Mesenchymal stem cell (in vitro differentiated cells and primary cell): ENCODE measurements at places on chromosomes 7 and 10.

- no peak for DNase-seq
Measured at GRCh38 chr7:83178066-83178465, 15.4 kb upstream of the PCLO start.

DNA sequence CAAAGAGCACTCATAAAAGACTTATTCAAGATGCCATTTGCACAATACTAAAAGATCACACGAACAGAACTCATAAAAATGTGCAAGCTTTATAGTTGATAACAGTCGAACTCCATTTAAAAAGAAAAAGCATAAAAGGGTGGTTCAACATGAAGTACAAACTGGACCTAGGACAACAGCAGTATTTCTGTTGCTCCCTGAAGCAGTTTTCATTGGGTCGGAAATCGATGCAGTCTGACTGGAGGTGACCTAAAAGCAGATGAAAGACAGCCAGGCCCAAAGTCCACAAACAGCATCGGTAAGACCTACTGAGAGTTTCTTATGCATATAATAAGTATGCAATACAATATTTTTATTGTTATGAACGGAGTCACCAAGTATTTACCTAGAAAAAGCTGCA lies 23.9 kb downstream of the FAM171A1 start:
- no peak for DNase-seq

GRCh38 chr10:77649333-77650331 lies 12.0 kb upstream of the KCNMA1 start:
- no peak for DNase-seq

DNA sequence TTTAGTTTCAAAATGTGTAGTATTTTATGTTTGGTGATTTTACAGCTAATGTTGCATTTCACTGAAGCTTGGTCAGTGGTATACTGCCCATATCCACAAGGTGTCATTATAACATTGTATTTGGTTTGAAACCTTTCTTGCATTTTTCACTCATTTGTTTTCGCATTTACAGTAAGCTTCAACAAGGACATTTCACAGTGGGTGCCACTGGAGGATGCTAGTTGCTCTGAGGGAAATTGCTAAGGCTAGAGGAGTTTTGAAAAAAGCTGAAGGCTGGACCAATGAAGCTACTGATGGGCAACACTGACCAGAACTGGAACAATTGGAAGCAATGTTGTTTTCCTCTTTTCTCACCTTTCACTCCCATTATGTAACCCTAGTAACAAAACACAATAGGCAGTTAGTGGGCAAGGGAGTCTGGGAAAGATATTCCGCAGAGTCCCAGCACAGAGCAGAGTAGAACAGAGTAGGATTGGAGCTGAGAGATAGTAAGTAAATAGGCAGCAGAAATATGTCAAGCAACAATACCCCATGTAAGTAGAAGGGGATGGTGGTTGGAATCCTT lies 23.6 kb upstream of the SRI start:
- DNase-seq: peak; percentile 43

DNA sequence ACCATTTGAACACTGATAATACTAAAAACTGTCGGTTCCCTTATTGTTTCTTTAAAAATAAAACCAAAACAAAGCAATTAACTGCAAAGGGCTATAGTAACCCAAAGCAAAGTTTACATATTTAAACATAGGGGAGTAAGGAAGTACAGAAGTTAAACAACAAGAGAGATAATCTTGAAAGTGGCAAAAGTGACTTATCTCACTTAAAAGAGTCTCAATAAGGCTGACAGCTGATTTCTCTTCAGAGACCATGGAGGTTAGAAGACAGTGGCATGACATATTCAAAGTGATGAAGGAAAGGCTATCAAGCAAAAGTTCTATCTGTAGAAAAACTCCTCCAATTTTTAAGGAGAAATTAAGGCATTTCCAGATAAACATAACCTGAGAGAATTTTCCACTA lies 233.5 kb upstream of the HDAC9 start:
- peak; percentile 29 for DNase-seq

DNA sequence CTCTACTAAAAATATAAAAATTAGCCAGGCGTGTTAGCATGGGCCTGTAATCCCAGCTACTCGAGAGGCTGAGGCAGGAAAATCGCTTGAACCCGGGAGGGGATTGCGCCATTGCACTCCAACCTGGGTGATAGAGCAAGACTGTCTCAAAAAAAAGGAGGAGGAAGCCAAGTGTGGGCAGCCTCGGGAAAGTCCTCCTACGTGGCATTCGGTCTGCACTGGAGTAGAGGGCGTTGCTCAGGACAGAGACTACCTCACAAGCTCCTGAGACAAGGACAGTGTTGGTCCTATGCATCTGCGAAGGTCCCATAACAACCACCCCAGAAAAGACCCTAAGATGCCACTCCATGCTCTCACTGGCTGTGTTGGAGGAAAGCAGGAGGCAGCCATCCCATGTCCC lies 10.0 kb upstream of the SERPINE1 start:
- no peak for DNase-seq

DNA sequence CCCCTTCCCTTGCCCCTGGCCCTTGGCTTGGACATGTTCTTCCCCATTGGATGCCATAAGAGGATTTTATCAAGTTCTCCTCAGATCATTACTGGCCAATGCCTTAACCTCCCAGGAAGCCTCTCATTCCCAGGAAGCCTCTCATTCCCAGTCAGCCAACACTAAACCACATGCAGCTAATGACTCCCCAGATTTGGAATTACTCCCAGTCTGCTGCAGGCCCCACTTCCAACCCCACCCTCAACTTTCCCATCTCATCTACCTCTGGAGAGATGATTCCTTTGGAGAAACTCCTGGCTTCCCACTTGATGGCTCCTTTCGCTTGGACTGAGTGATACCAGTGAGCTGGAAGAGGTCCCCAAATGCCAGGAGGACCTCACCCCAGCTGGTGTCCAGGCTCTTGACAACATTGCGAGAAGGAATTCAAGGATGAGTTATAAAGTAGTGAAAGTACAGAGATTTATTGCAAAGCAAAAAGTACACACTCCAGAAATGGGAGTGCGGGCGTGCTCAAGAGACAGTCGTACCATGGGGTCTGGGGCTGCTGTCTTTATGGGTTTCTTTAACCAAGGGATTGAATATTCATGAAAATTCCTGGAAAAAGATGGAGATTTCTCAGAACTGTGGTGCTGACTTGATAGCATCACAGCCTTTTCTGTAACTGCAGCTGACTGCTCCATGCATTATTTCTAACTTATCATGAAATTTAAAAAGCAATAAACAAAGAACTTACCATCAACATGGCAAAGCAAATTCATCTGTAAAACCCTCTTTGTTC lies 117.2 kb upstream of the ADCY1 start:
- DNase-seq: no peak

DNA sequence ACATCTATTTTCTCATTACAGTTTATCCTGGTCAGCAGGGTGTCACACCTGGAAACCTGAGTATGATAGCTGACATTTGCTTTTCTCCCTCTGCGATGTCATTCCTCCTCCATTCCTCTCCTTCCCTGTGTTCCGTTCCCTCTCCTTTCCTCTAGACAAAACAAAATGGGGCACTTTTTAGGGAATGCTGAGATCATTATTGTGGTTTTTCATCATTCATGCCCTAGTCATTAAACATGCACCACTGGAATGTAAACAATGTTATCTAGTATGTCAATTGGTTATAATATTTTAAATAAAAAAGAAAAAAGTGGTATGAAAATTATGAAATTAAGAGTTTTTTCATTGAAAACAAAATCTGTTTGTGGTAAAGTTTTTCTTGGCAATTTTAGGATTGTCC lies 132.6 kb downstream of the MAPK8 start:
- peak; percentile 37 for DNase-seq

GRCh38 chr10:26939290-26939961 lies 78.7 kb upstream of the ABI1 start:
- DNase-seq: no peak

GRCh38 chr7:148266795-148267194 lies 323.8 kb upstream of the C7orf33 start:
- DNase-seq: no peak

GRCh38 chr7:102872460-102872859 lies 40.3 kb upstream of the LRRC17 start:
- peak; percentile 98 for DNase-seq

DNA sequence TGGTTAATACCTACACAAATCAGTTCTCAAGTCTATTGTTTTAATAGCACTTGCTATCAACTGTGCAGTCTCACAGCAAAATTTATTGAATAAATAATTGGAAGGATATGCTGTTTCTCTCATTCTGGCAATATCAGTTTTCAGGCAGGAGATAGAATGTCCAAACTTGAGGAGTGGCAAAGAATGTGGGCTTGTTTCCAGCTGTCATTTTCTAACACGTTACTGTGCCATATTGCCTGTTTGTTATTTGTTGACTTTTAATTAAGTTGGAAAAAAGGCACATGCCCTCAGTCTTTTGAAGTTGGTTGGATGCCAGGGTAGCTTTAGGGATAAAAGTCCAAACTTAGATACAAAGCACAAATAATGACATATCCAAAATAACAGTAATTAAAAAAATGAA lies 52.2 kb downstream of the MAGI2 start:
- DNase-seq: no peak

GRCh38 chr10:15419279-15419874 lies 48.3 kb upstream of the FAM171A1 start:
- DNase-seq: peak; percentile 53

DNA sequence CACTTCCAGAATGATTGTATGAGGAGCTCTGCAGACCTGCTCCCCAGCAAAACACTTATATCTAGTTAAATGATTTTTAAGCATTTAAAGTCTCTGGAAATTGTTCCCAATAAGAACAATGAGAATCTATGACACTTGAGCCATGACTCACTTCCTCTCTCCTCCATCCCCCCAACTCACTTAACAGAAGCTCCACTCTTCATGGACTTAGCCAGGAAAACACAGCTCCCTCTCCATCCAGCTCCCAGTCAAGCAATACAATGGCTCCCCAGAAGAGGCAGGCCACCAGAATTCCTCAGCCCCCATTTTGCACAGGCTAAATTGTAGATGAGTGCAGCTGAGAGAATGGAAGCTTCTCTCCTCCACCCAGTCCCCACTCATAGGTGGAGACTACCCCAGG lies 27.0 kb downstream of the AOC1 start:
- peak; percentile 14 for DNase-seq

- peak; percentile 56 for DNase-seq
Measured at GRCh38 chr10:29130190-29130673, 158.6 kb upstream of the LYZL1 start.

GRCh38 chr7:45001138-45001694 lies 1.2 kb downstream of the CCM2 start:
- DNase-seq: peak; percentile 24

- peak; percentile 73 for DNase-seq
Measured at GRCh38 chr10:24952707-24953645, 570 bp upstream of the PRTFDC1 start.

DNA sequence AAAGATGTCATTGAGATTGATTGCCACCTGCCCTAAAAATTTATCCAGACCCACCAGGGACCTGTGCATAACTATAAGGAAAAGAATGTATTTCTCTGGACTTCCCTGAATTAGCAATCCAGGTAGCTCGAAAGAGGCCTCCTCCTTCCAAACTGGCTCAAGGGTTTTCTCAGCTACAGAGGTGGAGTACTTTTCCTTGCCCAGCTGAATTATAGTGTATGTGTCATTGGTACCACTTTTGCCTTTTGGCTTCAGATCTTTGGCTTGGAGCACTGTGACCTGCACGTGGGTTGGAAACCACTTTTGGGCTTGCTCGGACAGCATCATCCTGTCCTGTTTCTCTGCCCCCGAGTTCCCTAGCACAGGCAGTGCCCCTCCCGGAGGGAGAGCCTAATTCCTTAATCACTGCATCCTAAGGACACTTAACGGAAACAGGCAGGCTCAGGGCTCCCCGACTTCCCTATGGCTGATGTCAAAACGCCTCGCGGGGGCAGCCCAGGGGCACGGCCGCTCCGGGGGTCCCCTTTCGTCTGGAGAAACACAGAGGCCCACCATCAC lies 825 bp downstream of the RAB11FIP2 start:
- peak; percentile 56 for DNase-seq

DNA sequence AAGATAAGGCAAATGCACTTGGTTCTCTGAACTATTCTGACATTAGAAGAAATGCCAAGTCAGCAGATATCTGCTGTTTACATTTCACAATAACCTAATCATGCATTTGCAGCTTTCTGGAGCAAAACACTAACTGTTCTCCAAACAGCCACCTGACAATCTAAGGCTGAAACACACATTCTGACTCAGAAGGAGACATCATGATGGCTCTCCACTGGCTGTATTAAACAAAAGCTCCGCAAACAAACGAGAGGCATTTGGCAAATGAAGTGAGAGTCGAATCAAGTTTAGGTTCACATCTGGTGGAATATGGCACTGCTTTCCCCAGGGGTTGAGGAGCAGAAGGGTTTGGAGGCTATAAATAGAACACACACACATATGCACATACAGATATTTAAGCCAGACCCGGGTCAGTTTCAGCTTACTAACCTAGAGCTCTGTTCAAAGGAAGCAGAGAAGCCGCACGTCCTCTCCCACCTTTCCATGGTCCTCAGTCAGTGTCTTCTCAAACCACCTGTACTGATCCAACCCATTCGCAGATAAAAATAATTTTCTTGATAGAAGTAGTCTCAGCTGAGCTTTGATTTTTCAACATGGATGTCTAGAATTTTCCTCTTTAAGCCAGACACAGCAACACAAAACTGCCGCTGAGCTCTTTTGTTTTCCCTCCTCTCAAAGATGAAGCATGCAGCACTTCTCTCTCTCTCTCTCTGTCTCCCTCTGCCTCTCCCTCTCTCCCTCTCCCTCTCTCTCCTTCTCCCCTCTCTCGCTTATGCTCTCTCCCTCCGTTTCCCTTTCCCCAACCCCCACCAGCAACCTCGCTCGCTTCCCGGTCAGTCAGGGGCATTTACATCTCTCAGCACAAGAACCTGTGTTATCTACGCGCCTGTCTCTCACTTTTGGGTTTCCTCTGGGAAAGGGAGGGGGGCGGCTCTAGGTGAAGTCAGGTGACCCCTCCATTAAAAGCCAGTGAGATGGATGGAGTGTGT lies 682.8 kb downstream of the MAGI2 start:
- DNase-seq: peak; percentile 43

GRCh38 chr7:18520450-18521235 lies 25.1 kb downstream of the HDAC9 start:
- peak; percentile 55 for DNase-seq

DNA sequence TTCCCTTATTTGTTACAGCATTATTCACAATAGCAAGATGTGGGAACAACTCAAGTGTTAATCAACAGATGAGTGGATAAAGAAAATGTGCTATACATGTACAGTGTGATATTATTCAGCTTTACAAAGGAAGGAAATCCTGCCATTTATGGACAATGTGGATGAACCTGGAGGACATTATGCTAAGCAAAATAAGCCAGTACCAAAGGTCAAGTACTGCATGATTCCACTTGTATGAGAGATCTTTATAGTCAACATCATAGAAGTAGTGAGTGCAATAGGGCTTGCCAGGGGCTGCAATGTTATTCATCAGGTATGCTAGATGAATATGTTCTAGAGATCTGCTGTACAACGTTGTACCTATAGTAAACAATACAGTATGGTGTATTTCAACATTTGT lies 138.5 kb upstream of the AGR3 start:
- DNase-seq: no peak

DNA sequence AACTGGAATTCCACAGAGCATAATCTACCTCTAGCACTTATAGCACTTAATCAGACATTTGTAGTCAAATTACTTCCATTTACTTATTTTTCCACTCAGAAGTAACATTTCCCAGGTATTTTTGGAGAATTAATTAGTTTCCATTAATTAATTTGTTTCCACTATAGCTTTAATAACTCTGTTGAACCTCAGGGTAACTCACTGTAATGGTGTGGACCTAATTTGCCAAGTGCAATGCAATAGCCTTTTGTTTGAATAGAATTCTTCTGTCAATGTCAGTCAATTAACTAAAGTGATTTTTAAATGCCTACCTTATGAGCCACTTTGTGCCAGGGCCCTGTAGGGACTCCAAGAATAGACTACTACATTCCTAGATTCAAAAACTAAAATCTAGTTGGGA lies 115.4 kb downstream of the CSTF2T start:
- no peak for DNase-seq
